ENCODE measurements at places on chromosomes 1 and 21.
A peak's percentile ranks its signal among the peaks of the same experiment; 100 is the strongest.

GRCh38 chr21:16239659-16240265, 510.0 kb downstream of the USP25 start:
- no peak for DNase-seq

- DNase-seq, result no peak
These were observed 81.8 kb downstream of the PEX14 start for GRCh38 chr1:10556430-10557005.

- no peak for DNase-seq
These were observed 91.9 kb downstream of the URB2 start for GRCh38 chr1:229717786-229718576.

- DNase-seq, result peak; percentile 90
These were observed 47.0 kb downstream of the AHDC1 start for GRCh38 chr1:27556781-27557595.

DNA sequence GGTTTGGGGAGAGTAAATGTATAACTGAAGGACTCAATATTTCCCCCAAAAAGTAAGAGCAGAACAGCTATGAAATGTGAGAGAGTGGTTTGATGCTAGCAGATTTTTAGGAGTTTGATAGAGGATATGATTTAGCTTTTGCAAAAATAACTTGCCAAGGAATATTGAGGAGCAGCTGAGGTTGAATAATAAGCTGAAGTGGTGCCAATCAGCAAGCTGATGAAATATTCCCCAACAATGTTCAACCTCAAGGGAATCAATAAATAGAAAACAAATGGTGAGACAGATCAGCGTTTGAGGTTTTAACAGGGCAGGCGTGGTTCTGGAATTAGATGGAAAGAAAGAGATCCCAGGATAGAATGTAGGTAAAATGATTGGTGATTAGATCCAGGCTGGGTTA, 413.4 kb upstream of the ADAMTS5 start:
- no peak for DNase-seq

- no peak for DNase-seq
These were observed 7.3 kb downstream of the MYBPH start for GRCh38 chr1:203168256-203168786.

- DNase-seq, result peak; percentile 61
These were observed 54.9 kb upstream of the DIPK1A start for GRCh38 chr1:93016171-93016570.

GRCh38 chr1:165635329-165635728, 4.3 kb downstream of the MGST3 start:
- DNase-seq, result no peak

- DNase-seq, result no peak
These were observed 10.0 kb downstream of the PROX1 start for GRCh38 chr1:213997772-213998107.

GRCh38 chr1:201659572-201659971, 120.6 kb downstream of the NAV1 start:
- DNase-seq, result no peak

GRCh38 chr1:156647351-156647750, 5.4 kb downstream of the BCAN start:
- DNase-seq, result no peak

DNA sequence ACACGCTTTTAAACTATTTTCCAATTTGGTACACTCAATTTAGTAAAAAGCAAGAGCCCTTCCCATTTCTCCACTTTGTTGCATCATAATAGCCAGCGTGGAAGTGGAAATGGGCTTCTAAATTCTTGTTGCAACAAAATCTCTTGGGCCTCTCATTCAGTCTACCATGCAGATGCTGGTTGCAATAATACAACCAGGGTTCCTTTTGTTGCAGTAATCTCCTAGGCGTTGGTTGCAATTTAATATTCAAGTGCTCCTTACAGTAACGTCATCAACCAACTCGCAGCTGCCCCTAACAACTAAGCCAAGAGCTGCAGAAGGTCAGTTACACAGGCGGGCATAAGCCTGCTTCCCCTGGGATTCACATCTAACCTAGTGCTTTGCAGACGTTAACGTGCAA, 2.7 kb upstream of the HDGF start:
- no peak for DNase-seq

- no peak for DNase-seq
These were observed 2.4 kb downstream of the IGSF21 start for GRCh38 chr1:18109756-18110597.
